ENCODE measurements at places on chromosomes 3 and 15.
A peak's percentile ranks its signal among the peaks of the same experiment; 100 is the strongest.

DNA sequence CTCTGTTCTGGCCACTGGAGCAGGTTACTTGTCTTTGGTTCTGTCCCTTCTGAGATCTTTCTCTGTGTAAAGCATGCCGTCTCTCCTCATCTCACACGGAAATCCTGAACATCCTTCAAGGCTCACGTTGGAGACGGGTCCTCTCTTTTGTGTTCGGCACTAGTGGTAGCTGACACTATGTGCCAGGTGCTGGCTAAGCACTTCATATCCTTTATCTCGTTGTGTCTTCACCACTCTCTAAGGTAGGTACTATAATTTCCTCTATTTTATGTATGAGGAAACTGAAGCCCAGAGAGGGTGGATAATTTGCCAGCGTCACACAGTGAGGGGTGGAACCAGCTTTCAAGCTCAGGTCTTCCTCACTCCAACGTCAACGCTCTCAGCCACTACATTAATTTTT lies 1.2 kb downstream of the IFT122 start:
- peak; percentile 23 for DNase-seq

GRCh38 chr3:141249041-141249440 lies 17.4 kb downstream of the PXYLP1 start:
- DNase-seq = no peak

- no peak for DNase-seq
These were observed 78.3 kb upstream of the ATP11B start for GRCh38 chr3:182715006-182715405.

DNA sequence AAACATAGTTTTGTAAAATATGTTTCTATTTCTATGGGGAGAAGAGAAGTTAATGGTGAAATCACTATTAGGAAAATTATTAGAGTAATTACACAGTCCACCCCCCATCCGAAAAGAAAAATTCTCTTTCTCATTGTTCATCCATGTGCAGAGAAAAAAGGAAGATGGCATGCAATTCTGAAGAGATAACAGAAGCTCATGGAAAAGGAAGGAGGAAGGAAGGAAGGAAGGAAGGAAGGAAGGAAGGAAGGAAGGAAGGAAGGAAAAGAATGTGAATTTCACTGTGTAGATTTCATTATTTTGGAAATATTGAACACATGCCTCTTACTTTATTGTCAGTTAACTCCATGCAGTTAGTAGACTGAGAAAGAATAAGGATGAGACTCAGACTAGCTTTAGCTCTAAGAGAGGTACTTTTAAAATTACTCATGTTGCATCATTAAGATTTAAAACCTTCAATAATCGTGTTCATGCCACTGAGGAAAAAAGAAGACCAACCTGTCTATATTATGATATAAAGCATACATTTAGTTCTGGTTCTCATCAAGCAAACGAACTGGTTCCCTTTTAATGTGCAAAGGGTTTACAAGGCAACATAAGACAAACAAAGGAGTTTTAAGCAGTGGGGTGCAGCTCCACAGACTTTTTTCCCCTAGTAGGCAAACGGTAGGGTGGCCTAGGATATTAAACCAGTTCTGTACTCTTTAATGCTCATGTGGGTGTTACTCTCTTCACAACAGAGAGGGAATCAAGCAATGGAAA lies 379.6 kb downstream of the FOXP1 start:
- DNase-seq = no peak

- DNase-seq = peak; percentile 58
These were observed 17.5 kb upstream of the APEH start for GRCh38 chr3:49656541-49657112.

DNA sequence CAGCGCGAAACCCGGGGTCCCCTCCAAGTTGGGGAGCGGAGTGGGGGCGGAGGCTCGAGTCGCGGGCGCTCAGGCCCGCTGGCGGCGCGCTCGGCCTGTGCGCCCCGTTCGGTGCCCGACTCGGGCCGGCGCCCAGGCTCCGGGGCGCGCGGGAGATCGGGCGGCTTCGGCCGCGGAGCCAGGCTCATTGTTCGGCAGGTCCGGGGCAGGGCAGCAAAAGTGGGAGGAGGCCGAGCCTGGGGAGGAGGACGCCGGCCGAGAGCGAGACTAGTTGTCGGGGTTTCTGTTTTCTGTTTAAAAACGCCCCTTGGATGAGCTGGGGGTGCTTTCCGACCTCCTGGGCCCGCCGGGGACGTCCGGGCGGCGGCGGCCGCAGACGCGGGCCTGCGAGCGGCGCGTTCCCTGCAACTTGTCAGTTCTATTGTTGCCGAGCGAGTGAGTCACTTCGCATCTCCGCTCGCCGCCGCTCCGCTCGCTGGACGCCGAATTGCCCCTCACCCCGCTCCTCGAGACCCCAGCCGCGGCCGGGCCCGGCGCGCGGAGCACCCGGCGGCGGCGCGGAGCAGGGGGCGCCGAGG lies 676 bp downstream of the TCF12 start:
- DNase-seq = peak; percentile 28

DNA sequence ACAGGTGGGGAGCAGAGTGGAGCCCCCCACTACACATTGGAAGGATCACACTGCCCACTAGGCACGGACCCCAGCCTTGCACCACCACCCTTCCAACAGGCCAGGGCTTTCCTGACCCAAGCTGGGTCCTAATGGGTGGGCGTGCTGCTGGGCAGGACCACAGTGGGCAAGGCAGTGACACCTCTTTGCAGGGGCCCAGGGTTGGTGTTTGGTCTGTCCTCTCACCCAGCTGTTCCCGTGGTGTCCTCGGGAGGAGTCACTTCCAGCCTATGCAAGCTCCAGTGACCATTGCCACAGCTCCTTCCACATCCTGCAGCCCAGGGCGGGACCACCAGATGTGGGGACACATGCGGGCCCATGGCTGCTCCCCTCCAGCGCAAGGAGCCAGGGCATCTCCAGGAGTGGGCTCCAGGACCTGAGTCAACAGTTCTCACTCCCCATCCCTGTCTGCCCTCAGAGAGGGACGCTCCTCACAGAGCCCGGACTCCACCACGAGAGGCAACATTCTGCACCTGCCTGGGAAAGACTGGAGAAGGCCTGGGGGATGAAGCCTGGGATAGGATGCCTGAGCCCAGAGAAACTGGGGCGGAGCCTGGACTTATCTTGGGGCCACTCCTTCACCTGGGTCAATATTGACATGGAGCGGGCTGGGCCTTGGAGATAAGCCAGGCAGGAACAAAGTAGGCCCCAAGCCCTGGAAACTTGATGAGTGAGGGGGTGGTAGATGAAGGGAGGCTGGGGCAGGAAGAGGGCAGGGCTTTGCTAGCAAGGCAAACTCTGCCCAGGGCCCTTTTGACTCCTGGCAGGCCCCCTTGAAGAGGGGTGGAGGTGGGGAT lies 3.9 kb upstream of the VILL start:
- DNase-seq = no peak

DNA sequence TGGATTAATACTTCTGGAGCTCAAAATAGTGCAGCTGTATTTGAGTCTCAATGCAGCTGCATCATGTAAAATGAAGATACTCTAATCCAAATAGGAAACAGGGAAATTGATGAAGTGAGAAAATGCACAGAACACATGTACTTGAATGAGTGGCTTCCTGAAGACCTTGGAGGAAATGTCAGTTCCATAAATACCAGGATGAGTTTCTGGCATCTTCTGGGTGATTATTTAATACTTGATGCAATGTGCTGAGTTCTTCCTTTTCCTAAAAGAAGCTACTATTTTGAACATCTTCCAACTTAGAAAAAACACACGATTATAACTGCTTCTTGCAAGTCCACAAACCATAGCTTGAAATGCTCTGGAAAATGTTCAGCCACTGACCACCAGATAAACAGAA lies 162.8 kb downstream of the SLC9A9 start:
- DNase-seq = no peak

DNA sequence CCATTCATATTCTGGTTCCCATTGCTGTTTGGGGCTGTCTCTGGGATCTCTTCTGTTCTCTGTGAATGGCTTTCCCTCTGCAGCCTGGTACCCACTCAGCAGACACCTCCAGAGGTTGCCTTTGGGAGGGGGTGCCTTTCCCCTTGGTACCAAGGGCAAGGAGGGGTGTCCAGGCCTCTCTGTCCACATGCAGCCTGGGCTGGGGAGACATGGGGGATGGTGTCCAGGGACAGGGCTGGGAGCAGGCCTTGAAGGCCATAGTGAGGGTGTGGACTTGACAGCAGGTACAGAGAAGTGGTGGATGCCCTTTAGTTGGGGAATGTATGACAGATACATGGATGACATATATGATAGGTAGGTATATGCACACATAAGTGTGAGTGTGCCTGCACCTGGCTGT lies 83.7 kb downstream of the PLXNA1 start:
- DNase-seq = no peak

- DNase-seq = no peak
These were observed 262.6 kb downstream of the ABHD5 start for GRCh38 chr3:43953380-43953779.

GRCh38 chr3:26703519-26703918 lies 80.9 kb downstream of the LRRC3B start:
- DNase-seq = peak; percentile 19

DNA sequence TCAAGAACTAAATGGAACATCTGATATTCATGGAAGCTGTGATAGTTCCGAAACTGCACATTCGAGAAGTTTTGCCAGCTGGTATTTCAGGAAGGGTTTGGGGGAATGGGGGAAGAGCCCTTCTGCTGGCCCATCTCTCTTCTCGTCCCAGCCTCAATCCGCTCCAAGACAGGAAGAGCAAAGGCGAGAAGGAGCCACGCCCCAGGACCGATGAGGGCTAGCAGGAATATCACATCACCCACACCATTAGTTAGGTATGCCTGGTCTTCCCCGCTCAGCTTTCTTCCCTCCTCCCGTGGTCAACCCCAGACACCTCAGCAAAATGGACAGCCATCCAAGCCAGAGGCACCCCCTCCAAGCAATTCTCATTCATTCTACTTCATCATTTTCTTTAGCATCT lies 14.9 kb upstream of the PCSK6 start:
- no peak for DNase-seq

DNA sequence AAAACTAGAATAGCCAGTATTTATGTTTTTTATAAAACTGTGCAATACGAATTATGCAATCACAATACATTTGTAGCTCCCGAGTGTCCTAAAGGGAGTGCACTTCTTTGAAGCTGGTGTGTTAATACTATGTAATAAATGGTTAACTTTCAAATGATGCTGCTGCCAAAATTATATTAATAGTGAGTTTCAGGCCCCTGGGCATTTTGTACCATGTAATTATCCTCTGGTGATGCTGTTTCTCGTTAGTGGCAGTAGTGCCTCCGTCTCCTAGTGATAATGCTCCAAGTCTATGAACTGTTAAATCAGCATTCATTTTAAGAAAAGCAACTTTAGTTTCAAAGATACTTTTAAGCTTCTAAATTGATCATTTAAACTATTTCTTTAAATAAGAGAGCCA lies 132.7 kb upstream of the BHLHE40 start:
- no peak for DNase-seq

GRCh38 chr15:74790080-74790916 lies 8.4 kb downstream of the CSK start:
- DNase-seq = peak; percentile 93

DNA sequence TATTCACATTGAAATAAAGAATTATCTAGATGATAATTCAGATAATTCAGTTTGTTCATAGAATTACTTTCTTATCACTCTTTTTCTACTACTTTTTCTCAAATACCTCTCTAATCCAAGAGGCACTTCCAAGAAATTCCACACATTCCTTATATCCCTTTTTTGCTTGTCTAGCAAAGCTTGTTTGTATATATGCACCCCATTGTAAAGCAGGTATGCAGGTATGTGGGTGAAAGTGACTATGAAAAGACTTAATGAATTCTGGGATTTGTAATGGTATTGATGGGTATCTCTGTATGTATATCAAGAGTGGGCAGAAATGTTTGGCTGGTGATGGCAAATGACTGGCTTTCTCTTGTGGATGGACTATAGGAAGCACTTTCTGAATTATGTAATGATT lies 94.1 kb upstream of the FGF7 start:
- DNase-seq = no peak

DNA sequence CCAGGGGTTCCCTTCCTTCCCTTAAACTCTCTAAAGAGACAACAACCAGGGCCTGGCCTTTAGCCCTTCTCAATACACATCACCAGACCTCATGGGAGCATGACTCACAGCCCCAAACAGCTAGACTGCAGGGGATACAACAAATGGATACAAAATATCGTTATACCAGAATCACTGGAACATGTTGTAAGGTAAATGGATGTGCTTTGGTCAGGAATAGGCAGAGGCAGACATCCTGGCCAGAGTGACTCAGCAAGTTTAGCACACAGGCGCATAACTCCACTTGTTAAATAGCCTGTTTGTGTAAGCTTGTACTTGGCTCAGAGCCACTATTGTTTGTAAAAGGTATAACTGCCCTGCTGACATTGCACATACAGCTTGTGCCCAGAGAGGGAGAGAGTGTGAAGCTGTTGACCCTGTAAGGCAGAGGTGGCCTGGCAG lies 18.3 kb downstream of the TMED3 start:
- no peak for DNase-seq

- no peak for DNase-seq
These were observed 153.3 kb downstream of the NUP210 start for GRCh38 chr3:13266651-13267362.

- DNase-seq = no peak
These were observed 542.0 kb downstream of the EPHA3 start for GRCh38 chr3:89649431-89649830.

- peak; percentile 54 for DNase-seq
These were observed 27.9 kb downstream of the PLCL2 start for GRCh38 chr3:16912400-16913263.

- no peak for DNase-seq
These were observed 243.9 kb downstream of the ZBTB20 start for GRCh38 chr3:114903213-114903612.

GRCh38 chr3:32910954-32911353 lies 40.5 kb upstream of the CCR4 start:
- DNase-seq = no peak

- no peak for DNase-seq
These were observed 8.6 kb upstream of the TRH start for GRCh38 chr3:129965937-129966336.

DNA sequence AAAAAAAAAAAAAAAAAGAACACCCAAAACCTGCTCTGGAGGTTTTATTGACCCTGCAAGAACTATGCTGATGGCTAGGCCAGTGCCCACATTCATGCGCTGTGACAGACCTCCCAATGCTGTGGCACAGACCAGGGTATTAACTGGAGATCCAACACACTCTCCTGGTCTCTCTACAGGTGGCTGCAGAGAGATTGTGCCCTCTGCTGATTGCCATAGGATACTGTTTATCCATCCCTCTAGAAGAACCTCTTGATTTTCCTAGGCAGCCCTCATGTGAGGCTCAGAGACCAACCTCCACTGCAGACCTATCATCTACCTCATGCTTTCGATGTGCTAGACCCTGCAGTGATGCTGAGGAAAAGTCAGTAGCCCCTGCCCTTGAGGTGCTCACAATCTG lies 125.5 kb upstream of the TRIM42 start:
- DNase-seq = no peak

Measured in MV-4-11 (cell line).